Mononuclear cell (primary cell): ENCODE measurements at places on chromosomes 6 and 20. TPM values are rescaled to one million over a fixed set of nuclear protein-coding genes. Genes with fewer than 3 reads are reported as not detected.

PRKN gene
- total RNA-seq: 6.1 TPM

RAB44 gene
- 1.3 TPM for total RNA-seq

ABHD16B gene
- total RNA-seq: not detected

PI16 gene
- total RNA-seq: 3.6 TPM

MYBL2 gene
- total RNA-seq: 0.21 TPM

RREB1 gene
- 47.5 TPM for total RNA-seq

FNDC11 gene
- 0.84 TPM for total RNA-seq

AIF1 gene
- 245 TPM for total RNA-seq

EPHA7 gene
- under 0.01 TPM for total RNA-seq
